ENCODE measurements at places on chromosomes 5 and 9.
A peak's percentile ranks its signal among the peaks of the same experiment; 100 is the strongest.

GRCh38 chr5:64487283-64487682 lies 18.5 kb upstream of the RGS7BP start:
- DNase-seq = no peak

- DNase-seq = no peak
Observed at GRCh38 chr5:23483090-23483489, 24.3 kb upstream of the PRDM9 start.

DNA sequence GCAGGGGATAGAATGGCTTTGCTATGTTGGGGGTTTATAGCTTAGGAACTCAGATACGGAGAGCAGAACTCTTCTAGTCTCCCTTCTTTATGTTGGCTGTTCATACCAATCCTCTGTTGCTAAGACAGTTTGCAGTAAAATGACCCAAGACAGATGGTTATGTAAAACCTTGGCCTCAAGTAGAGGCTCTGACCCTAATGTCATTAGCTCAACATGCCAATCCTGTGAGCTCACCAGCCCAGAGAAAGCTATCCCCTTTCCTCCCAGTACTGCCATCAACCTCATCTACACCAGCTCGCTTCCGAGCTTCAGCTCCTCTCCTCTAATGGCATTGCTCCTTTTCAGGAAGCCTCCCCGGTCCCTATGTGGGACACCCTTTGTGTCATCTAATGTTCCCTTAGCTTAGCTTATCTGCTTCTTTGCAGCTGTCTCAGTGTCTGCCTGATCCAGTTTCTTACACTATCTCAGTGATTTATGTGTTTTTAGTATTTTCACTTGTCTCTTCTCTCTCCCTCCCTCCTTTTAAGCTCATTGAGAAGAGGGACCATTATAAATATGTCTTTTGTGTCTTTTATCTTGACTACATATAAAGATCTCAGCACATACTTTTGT lies 281.3 kb upstream of the CLINT1 start:
- peak; percentile 7 for DNase-seq

GRCh38 chr9:110432253-110432652 lies 94.6 kb upstream of the TXNDC8 start:
- no peak for DNase-seq

- no peak for DNase-seq
Observed at GRCh38 chr9:98902925-98903324, 40.8 kb upstream of the COL15A1 start.

GRCh38 chr5:1054799-1055775 lies 46.5 kb downstream of the NKD2 start:
- no peak for DNase-seq

DNA sequence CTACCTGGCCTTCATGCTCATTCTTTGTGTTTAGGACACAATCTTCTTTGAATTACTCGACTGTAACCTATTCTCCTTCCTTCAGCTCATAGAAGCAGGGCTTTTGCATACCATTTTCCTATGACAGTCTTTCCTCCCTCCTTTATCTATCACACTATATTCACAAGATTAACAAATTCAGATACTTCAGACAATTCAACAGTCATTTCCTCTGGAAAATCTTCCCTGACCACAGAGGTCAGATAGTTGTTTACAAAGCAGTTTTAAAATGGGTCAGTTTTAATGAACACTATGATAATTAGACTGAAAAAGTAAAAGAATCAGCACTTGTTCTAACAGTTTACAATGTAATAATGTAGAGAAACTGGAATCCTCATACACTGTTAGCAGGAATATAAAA lies 4.3 kb downstream of the CAAP1 start:
- no peak for DNase-seq

GRCh38 chr5:38562444-38563210 lies 6.2 kb upstream of the LIFR start:
- DNase-seq = no peak

- DNase-seq = no peak
Observed at GRCh38 chr5:137129886-137130680, 369.0 kb downstream of the SPOCK1 start.

DNA sequence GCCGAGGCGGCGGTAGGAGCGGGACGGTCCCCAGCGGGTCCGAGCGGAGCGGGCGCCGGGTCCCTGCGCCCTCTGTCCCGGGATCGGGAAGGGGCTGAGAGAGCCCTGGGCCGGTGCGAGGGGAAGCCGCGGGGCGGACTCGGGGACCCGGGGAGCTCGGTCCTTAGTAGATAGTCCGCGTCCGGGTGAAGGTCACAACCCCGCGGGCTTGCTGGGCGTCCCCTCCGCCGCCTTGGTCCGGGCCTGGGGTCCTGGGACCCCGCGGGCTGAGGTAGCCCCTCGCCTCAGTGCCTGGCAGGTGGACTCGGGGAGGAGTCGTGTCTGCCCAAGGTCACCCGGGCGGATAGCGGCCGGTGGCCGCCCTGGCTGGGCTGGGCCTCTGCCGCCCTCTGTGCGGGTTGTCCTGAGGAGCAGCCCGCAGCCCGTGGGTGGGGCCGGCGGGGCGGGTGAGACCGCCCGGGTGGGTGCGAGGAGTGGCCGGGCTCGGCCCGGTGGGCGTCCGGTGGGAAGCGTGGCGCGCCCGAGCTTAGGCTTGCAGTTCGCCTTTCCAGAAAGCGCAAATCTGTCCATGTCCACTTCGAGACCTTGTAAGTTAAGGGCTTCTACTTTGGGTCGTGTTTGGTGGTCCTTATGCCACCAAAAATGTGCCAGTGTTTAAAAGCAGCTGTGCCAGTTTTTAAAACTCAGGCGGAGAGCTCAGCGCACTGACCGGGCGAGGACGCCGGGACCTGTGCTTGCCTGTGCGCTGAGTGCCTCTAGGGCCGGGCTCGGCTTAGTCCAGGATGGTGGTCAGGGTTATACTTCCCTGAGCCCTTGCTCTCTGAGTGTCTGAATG lies 554 bp downstream of the SDHA start:
- peak; percentile 54 for DNase-seq

DNA sequence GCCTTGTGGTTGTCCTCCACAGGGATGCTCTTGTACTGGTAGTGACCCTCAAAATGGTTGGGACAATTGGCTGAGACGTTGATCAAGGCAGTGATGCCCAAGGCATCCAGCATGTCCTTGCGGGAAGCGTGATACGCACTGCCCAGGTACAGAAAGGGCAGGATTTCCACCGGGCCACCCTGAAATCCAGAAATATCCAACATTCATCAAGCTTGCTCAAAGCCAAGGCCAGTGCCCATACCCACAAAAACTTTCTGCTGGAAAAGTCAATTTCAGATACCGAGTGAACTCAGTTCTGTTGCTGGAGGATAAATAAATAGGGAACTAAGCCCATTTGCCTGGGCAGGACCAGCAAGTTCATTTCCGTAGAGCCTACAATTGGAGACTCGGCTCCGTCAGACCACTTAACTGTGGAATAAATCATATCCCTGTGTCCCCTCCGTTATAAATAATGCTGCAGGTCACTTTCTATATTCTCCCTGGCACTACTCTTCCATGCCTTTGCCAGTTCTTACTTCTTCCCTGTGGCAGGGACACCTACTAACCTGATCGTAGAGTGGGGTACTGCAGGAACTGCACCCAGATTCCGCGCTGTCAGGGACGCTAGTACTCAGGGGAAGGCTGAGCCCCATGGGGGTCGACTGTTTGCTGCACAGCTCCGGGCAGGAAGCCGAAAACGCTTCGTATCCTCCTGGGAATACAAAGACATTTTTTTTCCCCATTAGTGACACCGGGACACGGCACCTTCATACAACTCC lies 1.2 kb downstream of the DUSP1 start:
- DNase-seq = no peak

GRCh38 chr9:2228132-2228531 lies 213.0 kb downstream of the SMARCA2 start:
- DNase-seq = peak; percentile 17

- no peak for DNase-seq
Observed at GRCh38 chr5:18091142-18091541, 456.9 kb downstream of the TAF11L14 start.

- peak; percentile 52 for DNase-seq
Observed at GRCh38 chr5:181160152-181160754, 12.9 kb downstream of the OR2V2 start.

- peak; percentile 53 for DNase-seq
Observed at GRCh38 chr9:132946631-132947295, 2.3 kb upstream of the TSC1 start.

DNA sequence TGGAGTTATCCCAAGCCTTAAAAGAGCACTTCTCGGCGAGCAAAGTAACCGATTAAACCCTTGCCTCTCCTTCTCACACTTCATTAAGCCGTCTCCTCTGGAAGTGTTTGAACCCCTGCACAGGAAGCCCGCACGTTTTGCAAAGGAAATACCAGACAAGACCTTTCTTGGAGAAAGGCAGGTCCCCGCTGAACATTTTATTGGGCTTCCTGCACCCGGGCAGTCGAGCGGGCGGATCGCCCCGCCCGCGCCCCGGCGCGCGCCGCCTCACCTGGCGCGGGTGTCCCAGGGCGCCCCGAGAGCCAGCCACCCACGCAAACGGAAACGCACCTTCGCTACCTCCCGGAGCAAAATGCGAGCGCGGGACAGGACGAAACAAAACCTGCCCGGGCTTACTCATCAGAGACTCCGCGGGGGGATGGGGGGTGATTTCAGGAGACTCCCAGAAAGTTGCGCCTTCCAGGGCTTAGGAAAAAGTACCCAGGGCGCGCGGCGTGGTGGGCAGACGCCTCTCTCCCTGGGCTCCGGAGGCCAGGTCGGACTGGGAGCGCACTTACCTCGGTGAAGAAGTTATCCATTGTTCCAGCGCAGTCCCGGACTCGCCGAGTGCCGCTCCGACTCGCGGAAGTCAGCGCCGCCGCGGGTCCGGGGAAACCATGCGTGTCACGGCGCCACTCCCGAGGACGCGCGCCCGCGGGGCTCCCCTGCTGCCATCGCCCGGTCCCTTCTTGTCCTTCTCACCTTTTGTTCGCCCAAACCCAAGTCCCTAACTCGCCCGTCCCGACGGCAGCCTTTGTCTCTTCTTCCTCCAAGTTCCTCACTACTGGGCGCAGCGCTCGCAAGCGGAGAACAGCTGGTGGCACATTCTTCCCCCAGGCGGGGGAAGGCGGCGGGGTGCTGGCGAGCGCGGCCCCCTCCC lies 598 bp downstream of the MYO10 start:
- DNase-seq = peak; percentile 74

- DNase-seq = no peak
Observed at GRCh38 chr9:113516840-113517577, 53.5 kb downstream of the RGS3 start.

- no peak for DNase-seq
Observed at GRCh38 chr5:81856948-81857928, 106.3 kb upstream of the SSBP2 start.

DNA sequence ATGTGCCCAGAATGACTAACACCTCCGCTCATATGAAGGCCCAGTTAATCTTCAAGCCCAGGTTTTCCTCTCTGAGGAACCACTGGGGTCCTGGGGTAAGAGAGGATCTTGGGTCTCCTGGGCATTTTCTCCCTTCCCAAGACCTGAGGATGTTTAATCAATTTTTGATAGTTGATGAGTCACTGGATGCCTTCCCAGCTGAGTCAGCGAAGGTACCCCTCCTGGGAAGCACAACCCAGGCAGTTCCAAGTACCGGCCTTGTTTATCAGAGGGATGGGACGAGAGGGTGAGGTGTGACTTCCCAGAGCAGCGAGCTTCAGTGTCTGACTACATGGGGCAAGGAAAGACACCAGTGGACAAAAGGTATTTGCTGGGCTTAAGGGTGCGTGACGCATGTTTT lies 119.6 kb upstream of the IL12B start:
- DNase-seq = no peak

DNA sequence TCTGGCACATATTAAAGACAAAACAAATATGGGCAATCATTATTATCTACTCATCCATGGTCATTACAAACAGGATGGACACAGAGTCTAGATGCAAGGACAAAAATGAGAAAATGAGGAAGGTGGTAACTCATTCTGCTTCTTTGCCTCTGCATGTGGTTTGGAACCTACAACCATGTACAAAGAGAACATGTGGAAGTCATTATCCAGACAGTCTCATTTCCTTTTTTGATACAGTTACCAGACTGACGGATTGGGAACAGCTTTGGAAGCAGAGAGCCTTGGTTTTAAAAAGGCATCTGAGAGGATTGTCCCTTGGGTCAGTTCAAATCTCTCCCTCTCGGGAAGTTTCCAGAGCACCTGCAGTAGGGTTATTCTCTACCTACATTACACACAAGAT lies 433.4 kb upstream of the TNC start:
- DNase-seq = no peak

DNA sequence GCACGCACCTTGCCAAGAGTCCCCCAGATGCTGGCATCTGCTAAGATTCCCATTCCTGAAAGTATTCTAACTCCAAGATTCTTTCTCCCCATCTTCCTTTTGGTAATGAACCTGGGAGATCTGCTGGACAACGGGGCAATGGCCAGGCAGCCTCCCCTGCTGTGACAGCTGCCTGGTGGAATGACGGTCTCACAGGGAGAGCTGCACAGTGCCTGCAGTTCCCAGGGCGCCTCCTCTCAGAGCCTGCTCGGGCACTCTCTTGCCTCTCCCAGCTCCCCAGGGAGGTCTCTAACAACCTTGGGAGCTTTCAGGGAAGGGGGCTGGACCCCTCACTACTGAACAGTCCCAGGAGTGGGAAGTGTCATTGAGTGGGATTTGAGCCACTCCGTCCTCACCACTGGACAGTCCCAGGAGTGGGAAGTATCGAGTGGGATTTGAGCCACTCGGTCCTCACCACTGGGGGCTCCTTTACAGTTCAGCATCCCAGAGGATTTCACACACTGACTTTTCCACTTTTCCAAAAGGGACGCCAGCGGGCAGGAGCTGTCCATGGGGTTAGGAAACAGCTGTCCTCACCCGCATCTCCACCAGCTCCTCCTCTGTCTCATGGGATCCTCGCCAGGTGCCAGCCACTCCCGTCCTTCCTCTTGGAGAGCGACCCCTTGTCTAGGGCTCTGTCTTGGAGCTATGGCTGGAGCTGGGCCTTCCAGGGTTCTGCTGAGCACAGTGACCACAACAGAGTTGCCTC lies 65.7 kb downstream of the ADAMTS2 start:
- DNase-seq = no peak

DNA sequence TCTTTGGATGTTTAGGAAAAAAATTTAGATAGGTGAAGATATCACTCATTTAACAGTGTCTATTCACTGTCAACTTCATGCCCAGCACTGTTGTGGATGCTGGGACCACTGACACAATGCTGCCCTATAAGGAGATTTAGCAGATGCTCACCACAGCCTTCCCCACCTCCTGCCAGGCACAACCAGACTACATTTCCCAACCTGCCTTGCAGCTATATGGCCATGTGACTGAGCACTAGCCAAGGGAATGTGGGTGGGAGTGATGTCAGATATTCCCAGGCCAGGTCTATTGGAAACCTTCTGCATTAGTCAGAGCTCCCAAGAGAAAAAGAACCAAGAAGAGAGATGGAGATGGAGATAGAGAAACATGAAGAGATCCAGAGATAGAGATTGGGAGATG lies 302.6 kb upstream of the TAS2R1 start:
- DNase-seq = no peak

DNA sequence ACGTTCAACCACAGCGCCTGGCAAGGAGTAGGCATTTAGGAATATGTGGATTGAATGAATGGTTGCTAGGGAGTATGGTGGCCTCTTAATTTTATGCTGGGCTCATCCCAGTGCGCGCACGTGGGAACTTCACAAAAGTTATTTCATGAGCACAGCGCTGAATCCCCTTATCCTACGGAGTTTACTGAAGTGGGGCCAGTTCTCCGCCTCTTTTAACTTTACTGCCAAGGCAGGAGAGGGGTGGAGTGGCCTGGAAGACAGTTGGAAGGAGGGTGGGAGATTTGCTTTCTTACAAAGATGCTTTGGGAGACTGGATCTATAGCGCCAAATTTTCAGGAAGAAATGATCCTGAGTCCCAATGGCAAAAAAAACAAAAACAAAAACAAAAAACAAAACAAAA lies 326.5 kb downstream of the SH3GL2 start:
- no peak for DNase-seq
